ENCODE measurements at places on chromosomes 1 and 21. TPM values are rescaled to one million over a fixed set of nuclear protein-coding genes. Genes with fewer than 3 reads are reported as not detected.

GRCh38 chr1:9705337-9706093 lies 54.0 kb downstream of the PIK3CD start:
- DNase-seq, result no peak

CCT3 gene
- total RNA-seq, result 332 TPM

DNA sequence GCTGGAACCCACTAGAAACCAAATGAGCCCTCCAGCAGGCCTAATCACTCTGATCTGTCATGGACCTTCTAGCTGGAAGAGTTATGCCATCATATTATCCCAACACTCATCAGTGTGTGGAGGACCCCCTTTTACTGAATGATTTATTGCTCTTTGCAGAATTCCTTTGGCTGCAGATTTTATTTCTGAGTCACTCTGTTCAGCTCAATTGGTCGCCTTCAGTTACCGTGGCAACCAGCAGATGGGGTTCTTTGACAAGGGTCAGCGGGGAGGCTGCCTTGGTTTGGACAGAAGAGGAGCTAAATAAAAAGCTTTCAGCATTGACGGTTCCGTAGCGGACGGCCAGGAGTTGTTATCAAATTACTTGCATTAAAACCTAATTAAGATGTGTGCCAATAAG lies 220.1 kb downstream of the SDCCAG8 start:
- no peak for DNase-seq

DNA sequence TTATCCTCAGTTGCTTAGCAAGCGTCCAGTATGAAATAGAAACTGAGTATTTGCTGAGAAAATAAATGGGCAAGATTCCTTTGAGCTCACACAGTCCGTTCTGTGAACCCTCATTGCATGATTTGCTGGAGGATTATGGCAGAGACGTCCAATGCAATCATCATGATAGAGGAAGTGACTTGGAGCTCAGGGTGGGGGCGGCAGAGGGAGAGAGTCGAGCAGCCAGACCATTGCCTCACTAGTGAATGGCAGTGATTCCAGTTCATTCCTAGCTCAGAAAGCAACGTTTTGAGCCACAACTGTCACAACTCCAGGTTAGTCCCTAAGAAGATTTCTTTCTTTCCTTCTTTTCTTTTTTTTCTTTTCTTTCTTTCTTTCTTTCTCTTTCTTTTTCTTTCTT lies 27.5 kb upstream of the COL9A2 start:
- DNase-seq, result peak; percentile 80

- no peak for DNase-seq
Measured at GRCh38 chr1:119302011-119302410, 66.6 kb upstream of the HAO2 start.

CRTC2 gene
- total RNA-seq, result 72.6 TPM

IGSF3 gene
- total RNA-seq, result 0.96 TPM

DNA sequence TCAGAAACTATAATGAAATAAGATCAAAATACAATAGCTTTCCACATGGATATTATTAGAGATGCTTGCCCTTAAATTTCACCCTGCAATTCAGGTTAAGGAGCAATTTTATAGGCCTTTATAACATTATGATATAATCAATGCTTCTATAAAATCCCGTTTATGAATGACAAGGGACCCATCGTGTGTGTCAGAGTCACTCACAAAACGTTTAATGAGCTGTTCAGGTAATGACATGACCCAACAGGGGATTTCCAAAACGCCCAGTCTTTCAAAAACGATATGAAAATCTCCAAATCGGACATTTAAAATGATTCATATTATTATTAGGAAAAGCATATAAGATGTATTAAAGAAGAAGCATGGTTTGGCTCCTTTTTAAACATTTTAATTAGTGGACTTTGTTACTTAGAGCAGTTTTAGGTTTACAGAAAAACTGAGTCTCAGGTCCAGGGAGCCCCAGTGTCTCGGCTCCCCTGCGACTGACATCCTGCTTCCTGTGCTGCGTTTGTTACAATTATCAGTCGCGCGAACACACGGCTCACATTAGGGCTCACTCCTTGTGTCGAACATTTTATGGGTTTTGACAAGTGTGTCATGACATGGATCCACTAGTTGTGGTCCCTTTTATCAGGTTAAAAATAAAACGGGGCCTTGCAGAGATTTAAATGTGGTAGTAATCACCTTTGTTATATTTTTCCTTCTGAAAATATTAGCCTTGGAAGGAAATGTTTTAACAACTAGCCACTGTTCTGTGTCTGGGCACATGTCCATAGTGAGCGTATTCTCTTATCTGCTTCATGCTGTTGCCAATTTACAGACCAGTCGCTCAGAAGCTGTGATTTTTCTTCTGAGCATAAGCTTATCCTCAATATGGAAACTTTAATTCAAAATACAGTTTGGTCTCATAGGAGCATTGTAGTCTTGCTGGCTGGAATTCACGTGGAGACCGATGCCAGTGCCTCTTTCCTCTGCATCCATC lies 52.0 kb upstream of the POFUT2 start:
- DNase-seq, result no peak

DNA sequence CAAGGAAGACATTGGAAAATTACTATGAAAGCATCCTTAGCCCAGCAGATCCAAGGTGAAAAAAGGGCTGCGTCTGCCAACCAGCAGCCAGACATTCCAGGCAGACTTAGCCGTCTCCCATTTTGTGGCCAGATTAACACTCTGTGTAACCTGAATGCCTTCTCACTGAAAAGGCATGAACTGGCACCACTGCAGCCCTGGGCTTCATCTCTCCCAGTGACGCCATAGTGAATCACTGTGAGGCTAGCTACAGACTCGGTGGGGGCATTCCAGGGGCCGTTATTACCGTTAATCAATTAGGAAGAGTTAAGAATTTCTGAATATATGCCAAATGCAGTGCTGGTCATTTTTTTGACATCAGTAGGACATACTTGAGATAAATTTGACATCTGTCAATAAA lies 627.4 kb downstream of the LMO4 start:
- no peak for DNase-seq

DNA sequence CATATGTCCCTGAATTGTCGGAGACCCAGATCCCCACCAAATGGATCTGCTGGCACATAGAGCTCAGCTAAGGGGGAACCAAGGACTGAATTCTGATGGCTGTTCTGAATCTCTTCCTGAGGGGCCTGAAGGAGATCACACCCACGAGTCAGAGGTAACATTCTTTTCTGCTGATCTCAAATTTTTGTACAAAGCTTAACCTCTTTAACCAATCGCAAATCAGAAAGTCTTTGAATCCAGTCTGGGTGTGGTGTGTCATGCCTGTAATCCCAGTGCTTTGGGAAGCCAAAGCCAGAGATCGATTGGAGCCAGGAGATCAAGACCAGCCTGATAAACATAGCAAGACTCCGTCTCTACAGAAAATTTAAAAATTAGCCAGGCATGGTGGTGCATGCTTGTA lies 62.8 kb upstream of the PRRC2C start:
- DNase-seq, result no peak

KCNT2 gene
- not detected for total RNA-seq

GRCh38 chr1:6245086-6245868 lies 1.3 kb downstream of the HES3 start:
- peak; percentile 79 for DNase-seq

TNNI3K gene
- 0.40 TPM for total RNA-seq

PPM1J gene
- total RNA-seq, result 0.74 TPM

MFSD2A gene
- 4.5 TPM for total RNA-seq

DNA sequence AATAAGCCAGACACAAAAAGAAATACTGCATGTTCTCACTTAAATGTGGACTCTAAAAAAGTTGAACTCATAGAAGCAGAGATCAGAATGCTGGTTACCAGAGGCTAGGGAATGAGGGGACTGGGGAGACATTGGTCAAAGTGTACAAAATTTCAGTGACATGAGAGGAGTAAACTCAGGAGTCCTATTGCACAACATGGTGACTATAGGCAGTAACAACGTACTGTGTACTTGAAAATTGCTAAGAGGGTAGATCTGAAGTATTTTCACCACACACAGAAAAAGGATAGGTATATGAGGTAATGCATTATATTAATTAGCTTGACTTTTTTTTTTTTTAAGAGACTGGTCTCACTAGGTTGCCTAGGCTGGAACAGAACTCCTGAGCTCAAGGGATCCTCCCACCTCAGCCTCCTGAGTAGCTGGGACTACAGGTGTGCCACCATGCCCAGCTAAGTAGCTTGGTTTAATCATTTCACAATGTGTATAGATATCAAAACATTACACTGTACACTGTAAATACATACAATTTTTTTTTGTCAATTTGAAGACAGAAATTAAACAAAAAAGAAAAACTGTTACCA lies 7.4 kb downstream of the ZNF496 start:
- DNase-seq, result no peak

DNA sequence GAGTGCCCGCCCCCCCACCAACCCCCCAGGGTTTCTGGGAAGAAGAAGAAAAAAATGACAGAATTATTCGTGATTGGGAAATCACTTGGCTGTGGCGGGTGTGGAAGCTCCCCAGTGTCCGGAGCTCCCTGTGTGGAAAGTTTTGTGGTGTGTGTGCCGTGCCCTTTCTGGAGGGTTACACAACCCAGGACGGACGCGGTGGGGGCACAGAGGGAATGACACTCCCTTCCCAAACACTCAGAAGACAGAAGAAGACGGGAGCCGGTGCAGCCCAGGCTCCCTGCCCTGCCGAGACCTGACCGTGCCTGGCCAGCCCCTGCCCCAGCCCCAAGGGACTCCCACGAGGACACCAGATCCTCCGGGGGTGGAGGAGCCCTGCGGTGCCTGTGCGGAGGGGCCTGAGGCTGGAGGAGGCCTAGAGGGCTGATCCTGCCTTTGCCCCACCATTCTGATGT lies 33.0 kb upstream of the ADARB1 start:
- no peak for DNase-seq

DNA sequence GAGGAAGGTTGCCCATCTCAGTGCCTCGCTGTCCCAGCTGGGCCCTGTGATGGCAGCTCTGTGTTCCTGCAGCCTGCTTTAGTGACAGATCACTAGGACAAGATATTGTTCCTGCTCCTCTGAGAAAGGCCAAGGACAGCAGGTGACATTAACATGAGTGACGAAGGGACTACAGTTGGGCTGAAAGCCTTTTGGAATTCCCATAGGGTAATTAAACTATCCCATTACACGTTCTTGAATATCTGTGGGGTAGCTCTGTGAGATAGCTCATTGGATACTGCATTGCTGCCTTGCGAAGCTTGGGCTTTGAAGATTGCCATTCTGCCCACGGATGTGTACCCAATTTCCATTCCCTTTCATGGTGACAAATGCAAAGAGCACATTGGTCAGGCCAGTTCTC lies 78.2 kb upstream of the COA6 start:
- no peak for DNase-seq

Data from activated naive CD4-positive, alpha-beta T cell treated with anti-CD3 and anti-CD28 coated beads for 36 hours (primary cell).